ENCODE measurements at places on chromosomes 6 and 20.

DNA sequence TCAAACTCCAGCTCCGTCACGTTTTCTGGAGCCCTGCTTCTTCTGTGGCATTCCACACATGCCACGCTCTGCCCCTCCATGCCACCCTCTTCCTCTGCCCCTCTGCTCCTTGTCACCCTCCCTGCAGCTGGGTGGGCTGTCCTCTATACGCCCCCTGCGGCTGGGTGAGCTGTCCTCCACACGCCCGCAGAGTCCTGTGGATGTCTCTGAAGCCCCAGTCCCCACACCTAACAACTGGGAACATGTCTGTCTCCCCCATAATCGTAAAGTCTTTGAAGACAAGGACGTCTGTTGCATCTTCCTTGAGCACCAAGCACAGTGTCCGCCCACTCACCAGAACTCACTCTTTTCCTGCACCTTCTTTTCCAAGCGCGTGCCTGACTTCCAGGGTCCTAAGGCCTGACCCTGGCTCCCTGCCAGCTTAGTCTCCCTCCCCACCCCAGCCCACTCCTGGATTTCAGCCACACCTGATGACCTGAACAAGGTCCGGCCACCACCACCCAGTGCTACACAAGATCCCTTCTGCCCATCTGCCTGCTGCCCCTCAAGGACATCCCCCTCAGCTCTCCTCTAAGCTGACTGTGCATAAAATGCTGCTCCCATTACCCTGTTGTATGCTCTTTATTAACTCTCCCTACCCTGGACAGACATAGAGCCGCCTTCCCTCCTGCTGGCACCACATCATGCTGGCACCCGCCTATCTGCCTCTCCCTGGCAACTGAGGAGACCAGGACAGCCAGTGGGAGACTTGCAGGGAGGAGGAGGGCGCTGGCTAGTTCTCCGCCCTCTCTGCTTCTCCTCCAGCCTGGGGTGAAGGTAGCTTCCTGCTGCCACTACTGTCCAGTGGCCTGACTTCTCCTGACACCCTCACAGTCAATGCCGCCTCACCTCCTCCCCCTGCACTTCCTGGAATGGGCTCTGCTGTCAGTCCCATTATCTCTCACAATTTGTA, 10.7 kb upstream of the PRR18 start:
- no peak for DNase-seq

GRCh38 chr6:79544299-79544927, 7.2 kb upstream of the LCA5 start:
- DNase-seq = no peak

GRCh38 chr6:50655848-50656453, 57.4 kb upstream of the TFAP2D start:
- no peak for DNase-seq

DNA sequence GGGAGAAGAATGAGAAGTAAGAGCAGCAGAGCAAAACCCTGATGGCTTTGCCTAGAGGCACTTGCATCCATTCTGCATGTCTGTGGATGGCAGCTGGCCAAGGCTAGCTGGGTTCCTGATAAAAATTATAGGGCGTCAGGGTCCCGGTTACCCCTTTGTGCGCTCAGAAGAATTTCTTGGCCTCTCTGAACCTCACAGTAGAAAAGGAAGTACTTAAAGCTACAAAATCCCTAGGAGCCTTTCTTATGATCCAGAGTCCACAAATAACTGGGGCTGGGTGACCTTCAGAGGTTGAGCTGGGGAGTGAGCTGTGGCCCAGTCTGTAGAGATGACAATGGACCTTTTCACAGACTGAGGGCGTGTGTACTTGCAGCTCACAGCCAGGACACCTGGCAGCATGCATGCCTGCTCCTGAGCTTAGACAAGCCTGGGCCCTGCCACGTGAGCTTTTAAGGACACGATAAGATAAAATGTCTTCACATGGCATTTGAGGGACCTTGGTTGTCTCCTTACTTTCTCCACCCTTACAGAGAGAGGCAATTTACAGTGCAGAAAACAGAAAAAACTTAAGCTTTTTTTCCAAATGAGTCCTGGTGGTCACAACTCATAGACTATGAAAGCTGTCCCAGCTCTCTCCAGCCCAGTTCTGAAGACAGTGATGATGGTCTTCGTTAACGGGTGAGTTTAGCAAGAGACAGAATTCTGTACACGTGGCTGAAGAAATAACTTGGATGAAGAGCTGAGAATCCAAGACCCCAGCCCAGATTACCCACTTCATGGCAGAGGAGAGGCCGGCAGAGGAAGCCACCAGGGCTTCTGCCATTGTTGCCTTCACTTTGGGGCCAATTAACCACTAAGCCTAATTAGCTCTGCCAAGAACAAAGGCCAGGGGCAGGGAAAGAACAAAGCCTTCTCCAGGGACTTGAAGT, 50.3 kb downstream of the FOXA2 start:
- DNase-seq = no peak

- DNase-seq = no peak
These were observed 19.7 kb downstream of the RAB44 start for GRCh38 chr6:36717231-36717825.

- DNase-seq = no peak
These were observed 68.7 kb downstream of the SNX9 start for GRCh38 chr6:157891544-157892362.

GRCh38 chr6:126308362-126308761, 31.6 kb upstream of the CENPW start:
- DNase-seq = no peak

DNA sequence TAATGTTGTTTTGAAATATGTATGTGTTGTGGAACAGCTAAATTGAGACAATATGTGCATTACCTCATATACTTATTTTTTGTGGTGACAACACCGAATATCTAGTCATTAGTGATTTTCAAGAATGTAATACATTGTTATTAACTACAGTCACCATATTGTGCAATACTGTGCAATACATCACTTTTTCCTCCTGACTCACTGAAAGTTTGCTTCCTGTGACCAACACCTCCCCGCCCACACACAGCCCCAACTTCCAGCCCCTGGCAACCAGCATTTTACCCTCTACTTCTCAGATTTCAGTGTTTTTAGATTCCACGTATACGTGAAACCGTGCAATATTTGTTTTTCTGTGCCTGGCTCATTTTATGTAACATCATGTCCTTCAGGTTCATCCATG, 627.9 kb downstream of the PRKN start:
- no peak for DNase-seq

DNA sequence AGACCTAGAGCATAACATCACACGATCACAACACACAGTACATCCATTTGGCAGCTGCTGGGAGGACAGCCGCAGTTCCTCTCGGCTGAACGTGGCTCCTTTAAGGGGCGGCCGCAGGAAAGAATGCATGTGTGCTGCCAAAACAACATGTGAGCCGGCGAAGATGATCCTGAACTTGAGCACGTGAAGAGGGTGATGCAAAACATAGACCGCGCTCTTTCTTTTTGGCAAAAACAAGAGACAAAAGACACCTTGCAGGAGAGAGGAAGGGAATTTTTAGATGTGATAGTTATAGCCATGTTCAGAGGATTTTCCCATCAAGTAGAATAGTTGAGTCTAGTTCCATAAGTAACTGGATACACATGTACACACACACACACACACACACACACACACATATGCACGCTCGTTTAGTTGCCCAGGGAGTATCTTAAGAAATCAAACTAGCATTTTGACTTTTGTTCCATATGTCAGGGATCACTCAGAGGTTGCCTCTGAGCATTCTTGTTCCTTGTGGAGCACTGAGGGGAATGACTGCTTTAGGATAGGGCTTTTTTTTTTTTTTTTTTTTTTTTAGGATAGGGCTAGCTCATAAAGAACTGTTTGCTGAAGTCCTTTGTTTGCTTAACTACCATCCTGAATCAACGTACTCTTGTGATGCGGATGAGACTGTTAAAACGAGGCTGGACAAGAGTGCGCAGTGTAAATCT, 21.7 kb upstream of the RANBP9 start:
- DNase-seq = no peak

DNA sequence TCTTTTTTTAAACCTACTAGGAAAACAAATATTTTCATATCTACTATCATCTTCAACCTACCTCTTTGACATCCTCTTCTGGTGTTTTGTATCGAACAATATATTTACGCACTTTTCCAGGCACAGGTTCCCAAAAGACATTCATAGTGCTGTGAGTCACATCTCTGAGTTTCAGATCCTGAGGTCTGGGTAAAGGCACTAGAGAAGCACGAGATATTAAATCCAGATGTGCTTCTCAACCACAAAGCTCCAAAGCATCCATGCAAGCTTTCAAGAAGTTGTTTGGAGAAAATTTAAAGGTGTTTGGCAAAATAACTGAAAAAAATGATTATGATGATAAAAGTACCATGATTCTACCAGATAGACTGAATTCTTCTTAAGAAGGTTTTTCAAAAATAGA, 62.7 kb downstream of the COL12A1 start:
- no peak for DNase-seq

GRCh38 chr6:99241905-99242534, 107.5 kb downstream of the FAXC start:
- no peak for DNase-seq

DNA sequence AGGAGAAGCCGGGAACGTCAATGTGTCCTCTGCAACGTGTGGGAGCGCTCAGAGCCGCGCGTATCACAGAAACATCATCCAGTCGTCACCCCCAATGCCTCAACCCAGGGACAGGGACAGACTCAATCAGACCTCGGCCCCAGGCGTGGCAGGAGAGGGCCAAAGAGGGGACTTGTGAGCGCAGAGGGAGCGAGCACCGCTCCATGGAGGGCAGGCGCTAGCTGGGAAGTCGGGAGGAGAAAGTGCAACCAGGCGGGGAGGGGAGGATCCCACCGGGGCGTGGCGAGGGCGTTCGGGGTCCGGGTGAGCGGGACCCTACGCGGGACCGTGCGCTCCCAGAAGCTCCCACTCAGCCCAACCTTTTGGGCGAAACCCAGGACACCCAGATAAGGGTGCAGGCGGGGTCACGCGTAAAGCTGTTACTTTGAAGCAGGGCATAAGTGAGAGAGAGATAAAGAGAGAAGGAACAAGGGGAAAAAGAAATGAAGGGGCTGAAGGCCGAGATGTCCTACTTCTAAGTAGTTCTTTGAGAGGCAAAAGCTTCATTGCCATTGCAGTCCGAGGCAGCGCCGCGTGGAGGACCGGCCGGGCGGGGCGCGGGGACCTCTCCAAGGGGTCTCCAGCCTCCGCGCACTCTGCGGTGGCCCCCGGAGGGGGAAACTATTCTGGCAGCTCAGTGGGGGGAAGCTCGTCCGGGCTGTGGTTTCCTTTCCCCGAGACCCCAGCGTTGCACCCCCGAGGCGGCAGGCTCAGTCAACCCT, 862 bp upstream of the SOBP start:
- DNase-seq = peak; percentile 7

- DNase-seq = no peak
These were observed 40.8 kb downstream of the KCNK17 start for GRCh38 chr6:39273406-39273821.

- DNase-seq = no peak
These were observed 37.6 kb downstream of the OR2B6 start for GRCh38 chr6:27994616-27995015.

DNA sequence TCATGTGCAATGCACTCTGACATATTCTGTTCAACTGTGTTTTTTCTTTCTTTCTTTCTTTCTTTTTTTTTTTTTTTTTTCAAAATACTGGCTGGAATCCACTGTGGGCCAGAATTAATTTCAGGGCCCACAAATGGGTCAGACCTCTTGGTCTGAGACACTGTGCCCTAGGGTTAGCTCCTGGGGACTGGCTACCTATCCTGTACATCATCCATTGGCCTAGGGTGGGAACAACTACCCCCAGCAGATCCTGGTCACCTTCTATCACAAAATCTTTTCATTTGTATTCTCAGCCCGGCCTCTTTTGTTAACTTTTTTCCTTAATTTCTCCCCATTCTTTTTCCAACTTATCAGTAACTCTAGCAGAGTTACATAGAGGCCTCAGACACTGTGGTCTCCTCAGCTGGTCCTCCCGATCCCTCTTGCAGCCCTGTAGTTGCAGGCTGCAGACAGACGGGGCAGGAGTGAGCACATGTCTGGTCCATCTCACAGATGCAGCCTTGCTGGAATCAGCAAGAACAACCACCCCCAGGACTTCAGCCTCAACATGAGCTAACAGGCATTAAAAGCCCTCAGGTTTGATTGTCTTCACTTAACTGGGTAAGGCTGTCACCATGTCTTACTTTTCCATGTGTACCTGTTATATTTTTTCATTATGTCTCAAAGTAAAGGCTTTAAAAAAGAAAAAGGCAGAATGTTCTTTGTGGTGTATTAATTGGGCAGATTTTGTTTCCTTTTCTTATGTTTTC, 41.3 kb downstream of the TXLNB start:
- peak; percentile 7 for DNase-seq

DNA sequence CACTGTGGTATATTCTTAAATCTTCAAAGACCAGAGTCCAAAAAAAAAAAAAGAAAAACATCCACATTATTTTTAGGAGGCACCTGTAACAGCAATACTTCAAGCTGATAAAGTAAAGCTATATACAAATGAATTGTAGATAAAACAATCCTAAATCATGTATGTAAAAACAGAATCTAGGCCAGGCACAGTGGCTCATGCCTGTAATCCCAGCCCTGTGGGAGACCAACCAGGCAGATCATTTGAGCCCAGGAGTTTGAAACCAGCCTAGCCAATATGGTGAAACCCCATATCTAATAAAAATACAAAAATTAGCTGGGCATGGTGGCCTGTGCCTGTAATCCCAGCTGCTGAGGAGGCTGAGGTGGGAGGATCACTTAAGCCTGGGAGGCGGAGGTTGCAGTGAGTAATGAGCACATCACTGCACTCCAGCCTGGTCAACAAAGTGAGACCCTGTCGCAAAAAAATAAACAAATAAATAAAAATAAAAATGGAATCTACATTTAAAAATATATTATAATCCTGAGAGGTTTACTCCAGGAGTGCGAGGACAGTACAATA, 7.3 kb downstream of the NAPB start:
- no peak for DNase-seq

DNA sequence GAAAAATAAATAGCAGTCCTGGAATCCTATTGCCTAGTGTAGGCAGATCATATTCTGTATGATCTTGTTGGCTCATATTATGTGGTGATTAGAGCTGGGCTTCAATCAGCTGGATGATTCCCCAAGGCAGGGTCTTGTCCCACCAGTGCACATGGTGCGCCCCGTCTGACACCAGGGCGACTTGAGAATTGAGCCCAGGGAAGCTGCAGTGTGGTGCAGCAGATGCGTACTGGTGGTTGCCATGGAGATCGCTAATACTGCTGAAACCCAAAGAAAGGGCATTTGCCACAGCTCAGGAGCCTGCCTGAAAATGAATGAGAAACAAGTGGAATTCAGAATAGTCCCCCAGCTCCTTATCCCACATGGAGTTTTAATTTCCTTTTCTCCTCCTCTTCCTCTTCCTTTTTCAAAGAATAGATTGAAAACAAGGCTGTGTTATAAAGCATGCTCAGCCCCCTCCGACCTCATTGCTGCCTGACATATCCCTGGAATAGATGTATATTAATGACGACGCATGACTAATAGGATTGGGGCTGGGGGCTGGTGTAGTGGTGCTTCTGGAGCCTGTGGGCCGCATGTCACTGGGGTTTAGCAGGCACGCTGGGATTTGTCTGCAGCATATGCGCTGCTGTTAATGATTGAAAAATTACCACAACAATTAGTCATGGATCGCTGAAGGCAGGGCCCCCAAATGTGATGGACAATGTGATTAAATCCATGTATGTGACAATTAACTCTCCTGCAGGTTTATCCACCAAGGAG, 210.5 kb downstream of the FARS2 start:
- no peak for DNase-seq
